ENCODE measurements at places on chromosomes 4 and X.

DNA sequence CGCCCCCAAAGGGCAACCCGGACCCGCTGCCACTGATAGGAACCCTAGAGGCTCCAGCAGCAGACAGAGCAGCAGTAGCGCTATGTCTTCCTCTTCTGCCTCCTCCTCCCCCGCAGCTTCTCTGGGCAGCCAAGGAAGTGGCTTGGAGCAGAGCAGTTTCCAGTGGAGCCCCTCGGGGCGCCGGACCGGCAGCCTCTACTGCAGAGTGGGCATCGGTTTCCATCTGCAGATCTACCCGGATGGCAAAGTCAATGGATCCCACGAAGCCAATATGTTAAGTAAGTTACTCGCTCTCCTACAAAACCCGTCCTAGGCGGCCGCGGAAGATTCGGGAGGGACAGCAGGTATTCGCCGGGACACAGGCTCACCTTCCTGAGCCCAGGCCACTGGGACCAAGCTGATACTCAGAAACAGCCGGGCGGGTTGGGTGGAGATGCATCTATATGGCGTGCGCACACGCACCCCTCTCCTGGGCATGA is 477 bp downstream of the FGF5 start:
- no peak for DNase-seq

GRCh38 chrX:39112143-39112542 is 310.9 kb downstream of the MID1IP1 start:
- DNase-seq, result no peak

DNA sequence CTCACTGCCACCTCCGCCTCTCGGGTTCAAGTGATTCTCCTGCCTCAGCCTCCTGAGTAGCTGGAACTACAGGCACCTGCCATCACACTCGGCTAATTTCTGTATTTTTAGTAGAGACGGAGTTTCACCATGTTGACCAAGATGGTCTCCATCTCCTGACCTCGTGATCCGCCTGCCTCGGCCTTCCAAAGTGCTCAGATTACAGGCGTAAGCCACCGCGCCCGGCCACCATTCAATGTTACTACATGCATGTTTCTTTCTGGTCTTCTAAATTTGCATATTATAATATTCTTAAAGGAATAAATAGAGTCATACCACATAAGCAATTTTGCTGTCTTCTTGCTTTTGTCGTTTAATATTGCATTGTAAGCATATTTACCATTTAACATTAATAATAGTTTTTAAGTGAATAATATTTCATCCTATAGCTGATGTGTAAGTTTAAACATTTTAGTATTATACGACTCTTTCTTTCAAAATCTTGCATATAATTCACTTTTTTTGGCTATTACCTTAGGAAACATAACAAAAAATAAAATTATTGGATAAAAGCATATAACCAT is 1270.4 kb downstream of the ADGRL3 start:
- DNase-seq, result no peak

- no peak for DNase-seq
Observed at GRCh38 chr4:13985837-13986236, 358.3 kb upstream of the BOD1L1 start.

DNA sequence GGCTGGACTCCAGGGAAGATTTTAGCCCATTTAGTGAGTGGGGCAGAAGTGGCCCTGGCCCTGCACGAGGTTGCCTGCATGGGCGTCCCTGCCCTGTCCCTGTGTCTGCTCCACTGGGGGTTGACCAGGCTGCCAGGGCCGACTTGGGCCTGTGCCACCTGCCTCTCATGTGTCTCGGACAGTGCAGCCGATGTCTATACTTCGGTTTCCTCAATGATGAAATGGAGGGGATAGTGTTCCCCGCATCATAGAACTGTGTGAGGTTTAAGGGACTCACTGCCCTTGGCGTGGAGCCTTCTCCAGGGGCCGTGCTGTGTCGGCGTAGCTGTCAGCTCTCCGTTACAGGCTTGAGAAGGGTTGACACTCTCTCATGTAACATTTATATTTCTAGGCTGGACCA is 27.0 kb upstream of the MSANTD1 start:
- DNase-seq, result no peak

GRCh38 chr4:140111256-140111655 is 42.7 kb downstream of the MAML3 start:
- no peak for DNase-seq

DNA sequence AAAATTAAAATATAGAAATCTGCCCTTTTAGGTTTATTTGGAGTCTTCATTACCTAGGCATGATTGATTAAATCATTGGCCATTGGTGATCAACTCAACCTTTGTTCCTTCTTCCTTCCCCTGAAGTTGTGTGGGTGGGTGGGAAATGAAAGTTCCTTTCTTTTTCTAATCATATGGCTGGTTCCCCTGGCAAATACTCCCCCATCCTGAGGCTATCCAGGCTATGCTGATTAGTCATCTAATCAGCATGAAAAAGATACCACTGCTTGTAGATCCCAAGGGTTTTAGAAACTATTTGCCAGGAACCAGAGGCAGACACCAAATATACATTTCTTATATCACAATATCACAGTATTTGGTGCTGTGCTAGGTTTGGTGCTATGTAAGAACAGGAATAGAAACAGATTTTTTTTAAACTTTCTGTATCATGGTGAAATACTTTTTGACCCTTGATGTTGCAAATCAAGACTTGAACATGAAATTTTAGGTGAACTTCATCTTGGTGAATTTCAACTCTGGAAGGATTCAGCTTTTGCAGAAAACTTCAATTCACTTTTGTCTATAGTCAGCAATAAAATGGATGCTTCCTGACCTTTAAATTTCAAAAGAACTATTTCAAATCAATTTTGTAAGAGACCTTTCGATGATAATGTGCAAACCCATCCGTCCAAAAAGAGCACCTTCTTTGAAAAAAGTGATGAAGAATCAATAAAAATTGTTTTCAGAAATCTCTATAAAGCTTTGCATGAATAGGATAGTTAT is 71.1 kb downstream of the CCSER1 start:
- no peak for DNase-seq

GRCh38 chr4:108398836-108399235 is 221.5 kb upstream of the RPL34 start:
- DNase-seq, result no peak

DNA sequence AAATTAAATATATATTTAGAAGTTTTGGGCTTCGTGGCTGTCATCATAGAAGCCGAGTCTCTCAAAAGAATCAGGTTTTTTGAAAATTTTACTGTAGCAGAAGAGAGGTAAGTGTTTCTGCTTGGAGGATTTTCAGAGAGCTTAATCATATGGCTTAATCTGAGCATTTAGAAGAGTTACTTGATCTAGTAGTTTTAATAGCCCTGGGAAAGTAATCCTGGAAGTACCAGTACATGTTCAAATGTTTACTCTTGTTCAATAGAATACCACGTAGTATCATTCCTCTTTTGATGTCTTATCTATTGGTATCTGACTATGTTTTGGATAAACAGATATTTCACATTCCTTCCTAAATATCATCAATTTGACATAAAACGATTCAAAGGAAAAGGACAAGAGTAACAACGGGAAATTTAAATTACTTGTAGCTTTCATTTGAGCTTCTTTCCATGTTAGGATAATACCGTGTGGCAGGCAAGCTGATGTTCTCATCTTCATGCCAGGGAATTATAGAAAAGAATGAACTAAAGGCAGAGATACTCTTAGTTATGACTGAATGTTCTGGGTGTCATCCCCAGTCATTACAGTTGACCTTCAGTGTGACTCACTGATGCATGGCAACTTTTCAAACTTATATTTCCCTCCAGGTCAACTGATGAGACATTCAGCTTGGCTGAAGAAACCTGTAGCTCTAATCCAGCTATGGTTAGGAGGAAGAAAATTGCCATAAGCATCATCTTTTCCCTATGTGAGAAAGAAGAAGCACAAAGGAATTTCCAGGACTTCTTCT is 89.8 kb downstream of the FNIP2 start:
- no peak for DNase-seq

DNA sequence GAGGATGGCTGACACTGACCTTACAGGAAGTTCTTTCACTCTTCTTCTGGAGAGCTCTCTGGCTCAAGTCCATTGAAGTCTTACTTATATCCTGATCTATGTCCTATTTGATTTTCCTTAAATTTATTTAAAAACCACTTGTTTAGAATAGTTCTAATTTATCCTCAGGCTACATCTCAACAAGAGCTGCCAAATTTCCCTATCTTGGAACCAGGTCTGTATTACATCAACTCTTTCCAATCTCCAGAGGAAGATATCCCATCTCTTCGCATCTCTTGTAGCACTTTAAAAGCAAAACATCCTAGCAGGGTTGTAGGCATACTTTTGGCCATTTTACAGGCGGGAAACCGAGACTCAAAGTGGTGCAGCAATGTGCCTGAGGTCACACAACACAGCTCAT is 290.5 kb upstream of the TEX13C start:
- no peak for DNase-seq

- no peak for DNase-seq
Observed at GRCh38 chr4:87035881-87036509, 101.2 kb downstream of the AFF1 start.

- DNase-seq, result no peak
Observed at GRCh38 chrX:74426615-74427014, 5.3 kb downstream of the SLC16A2 start.

DNA sequence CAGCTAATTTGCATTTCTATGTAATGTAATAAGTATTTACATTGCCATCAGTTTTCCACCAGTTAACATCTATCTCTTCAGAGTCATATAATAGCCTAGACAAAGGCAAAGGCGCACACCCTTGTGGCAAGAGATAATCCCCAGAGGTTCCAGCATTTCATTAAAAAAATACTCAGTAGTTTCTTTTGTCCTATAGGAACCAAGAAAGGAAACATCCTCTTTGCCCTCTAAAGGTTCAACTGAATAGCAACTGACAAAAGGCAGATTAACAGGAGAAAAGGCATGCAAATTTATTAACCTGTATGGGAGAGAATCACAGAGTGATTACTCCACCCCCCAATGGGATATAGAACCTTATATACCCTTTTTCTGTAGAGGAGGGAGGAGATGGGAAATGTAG is 48.4 kb downstream of the MAGEB17 start:
- no peak for DNase-seq

- no peak for DNase-seq
Observed at GRCh38 chr4:2962614-2963174, 512 bp downstream of the NOP14 start.

DNA sequence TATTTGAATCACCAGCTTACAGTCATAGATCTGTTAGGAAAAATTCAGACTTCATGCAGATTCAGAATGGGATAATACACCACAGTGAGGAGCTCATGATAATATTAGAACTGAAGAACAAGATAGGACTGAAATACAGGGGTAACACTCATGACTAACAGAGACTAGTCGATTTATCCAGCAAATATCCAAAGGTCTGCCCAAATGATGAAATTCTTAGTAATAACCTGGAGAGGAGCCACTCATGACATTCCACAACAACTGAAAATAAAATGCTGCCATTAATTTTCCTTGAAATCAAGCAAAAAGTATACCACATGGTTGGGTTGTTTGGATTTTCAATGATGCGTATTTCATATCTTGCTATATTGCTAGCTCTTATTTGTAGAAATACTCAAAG is 903.7 kb upstream of the ADGRL3 start:
- DNase-seq, result no peak

- DNase-seq, result no peak
Observed at GRCh38 chr4:148329751-148330150, 112.5 kb downstream of the NR3C2 start.

GRCh38 chr4:152099061-152099425 is 338.2 kb upstream of the GATB start:
- DNase-seq, result no peak

- DNase-seq, result no peak
Observed at GRCh38 chrX:136752796-136753195, 27.9 kb downstream of the ARHGEF6 start.

DNA sequence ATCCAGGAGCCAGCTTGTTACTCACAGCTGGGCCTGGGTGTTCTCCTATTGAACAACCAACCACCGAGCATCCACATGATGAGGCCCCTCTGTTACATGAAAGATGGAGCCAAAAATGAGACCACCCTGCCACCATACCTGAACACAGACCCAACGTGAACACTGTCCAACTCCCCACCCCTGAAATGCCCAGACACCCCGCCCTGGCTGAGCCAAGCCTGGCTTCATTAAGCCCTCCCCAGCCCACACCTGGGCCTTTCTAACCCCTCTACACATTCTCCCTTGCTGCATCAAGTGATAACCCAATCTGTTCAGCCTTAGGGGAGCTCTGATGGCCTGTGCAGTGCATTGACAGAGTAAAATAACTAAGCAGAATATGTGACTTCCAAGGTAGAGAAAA is 80.7 kb downstream of the EVC start:
- no peak for DNase-seq

- no peak for DNase-seq
Observed at GRCh38 chr4:118743867-118744266, 58.7 kb downstream of the METTL14 start.

- DNase-seq, result no peak
Observed at GRCh38 chrX:53684415-53685192, 1.9 kb downstream of the HUWE1 start.

- no peak for DNase-seq
Observed at GRCh38 chr4:96120206-96120605, 280.3 kb downstream of the PDHA2 start.

DNA sequence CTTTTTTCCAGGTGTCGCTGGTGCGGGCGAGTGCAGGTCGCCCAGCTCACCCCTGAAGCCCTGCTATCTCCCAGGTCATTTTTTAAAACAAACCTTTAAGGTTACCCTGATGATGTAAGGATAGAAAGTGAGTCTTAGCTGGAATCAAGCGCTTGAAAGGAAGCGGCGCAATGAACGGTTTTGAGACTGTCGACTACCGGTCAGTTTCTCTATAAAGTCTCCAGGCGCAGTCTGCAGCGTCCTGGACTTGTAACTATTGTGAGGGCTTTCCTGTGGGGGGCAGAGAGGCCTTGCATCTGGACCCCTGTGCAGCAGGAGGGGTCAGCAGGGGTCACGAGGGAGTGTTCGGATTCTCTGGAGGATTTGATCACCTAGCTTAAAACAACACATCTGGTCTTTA is 1.6 kb downstream of the KIT start:
- no peak for DNase-seq

- DNase-seq, result no peak
Observed at GRCh38 chrX:38225093-38225492, 4.4 kb upstream of the SRPX start.

DNA sequence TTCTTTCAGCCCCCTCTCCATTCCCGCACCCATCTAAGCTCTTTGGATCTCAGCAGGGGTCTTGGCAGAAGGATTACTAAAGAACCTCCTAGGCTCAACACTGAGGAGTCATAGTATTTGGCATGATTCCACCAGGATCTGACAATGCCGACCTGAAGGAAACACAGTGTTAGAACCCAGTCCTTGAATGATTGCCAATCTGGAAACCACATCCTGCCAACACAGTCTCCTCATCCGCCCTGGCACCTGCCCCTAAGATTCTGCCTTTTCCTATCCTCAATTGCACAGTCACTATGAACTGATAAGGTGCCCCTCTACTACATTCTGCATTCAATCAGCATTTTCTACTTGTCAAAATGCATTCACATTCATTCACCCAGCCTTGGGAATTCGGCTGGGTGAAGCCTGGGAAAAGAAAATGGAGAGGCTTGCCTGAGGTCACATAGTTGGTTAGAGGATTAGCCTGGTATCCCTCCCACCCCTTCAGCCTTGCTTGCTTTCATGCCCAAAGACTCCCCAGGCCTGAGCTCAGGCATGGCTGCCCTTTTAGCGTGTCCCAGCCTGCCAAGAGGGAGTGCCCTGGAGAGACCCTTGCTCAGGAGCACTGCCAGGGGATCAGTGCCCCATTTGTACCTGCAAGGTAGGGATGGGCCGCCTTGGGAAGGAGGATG is 2.2 kb upstream of the CLDN2 start:
- DNase-seq, result peak; percentile 58
